ENCODE measurements at places on chromosomes 16 and 17.
A peak's percentile ranks its signal among the peaks of the same experiment; 100 is the strongest.

DNA sequence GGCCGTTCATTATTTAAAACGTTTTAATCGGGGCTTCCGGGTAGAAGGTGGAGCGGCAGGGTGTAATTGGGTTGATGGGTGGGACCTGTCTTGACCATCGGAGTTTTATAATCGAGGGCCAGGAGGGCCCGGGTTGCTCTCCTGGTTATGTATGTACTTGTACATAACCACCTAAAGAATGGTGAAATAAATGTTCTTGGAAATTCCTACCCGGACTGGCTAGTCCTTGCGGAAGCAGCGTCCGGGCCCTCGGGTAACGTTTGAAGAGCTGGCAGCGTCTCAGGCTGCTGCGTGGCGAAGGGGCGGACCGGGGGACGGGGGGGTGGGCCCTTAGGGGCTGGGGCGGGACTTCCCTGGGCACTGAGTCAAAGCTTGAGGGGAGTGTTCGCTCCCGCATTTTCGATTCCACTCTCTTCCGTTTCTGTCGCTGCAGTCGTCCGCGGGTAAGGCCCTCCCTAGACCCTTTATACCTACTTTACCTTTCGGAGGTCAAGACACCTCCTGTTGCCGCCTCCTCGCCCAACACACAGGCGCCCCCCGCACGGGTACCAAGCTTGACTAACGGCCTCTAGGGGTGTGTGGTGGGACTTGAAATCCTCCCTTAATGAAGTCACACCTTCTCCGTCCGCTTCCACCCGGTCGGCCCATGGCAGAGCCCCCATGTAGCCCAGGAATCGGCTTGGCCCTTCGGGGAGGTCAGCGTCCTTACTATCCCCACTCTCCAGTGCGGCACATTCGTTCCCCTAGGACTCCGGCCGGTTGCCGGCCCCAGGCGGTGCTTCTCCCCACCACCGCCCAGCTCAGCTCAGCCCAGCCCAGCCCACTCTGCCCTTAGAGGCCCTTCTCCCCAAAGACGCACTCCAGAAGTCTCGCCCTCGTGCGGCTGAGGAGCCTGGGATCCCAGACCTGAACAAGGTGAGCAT, at the start of gene TMEM106A:
TMEM106A (plus strand) TSS at position 396 of the 923 bp plus-strand sequence. CDS start 1,167 bp downstream, outside the sequence.
- no peaks in the 10 kb centered on the region for H3K27me3 ChIP-seq
- peak; percentile 88 for DNase-seq
- H3K27ac ChIP-seq: peak within 1 kb of the TSS; percentile 72
- H3K4me3 ChIP-seq: peak within 1 kb of the TSS; percentile 54
- peaks cover 5% of the 10 kb centered on the region for H3K4me1 ChIP-seq

- H3K4me1 ChIP-seq: no peaks in the 10 kb centered on the region
- H3K27ac ChIP-seq: no peak overlapping the region
- no peaks in the 10 kb centered on the region for H3K36me3 ChIP-seq
- H3K27me3 ChIP-seq: no peaks in the 10 kb centered on the region
- no peak for DNase-seq
- no peak overlapping the region for H3K4me3 ChIP-seq
Observed at GRCh38 chr16:64638766-64639165, 483.1 kb downstream of the CDH11 start.

- no peaks in the 10 kb centered on the region for H3K36me3 ChIP-seq
- DNase-seq: no peak
- H3K27me3 ChIP-seq: no peaks in the 10 kb centered on the region
Observed at GRCh38 chr16:57016301-57016700, 26.9 kb downstream of the NLRC5 start.

DNA sequence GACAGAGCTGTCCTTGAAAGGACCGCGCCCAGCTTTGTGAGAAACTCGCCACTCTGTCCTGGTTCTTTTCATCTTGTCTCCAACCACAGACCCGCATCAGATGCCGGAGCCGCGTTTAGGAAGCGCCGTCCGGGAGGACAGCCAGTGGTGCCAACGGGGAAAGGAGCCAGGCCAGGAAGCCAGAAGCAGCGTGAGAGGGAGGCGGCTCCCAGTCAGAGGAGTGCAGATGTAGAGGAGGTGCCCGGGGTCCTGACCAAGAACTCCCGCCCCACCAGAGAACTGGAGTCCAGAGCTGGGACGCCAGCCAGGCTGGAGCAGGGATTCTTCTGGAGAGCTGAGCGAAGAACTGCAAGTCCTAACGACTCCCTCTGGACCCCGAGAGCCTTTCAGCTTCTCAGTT, 49.3 kb upstream of the TNRC6C start:
- H3K4me3 ChIP-seq: no peak overlapping the region
- no peaks in the 10 kb centered on the region for H3K36me3 ChIP-seq
- H3K4me1 ChIP-seq: no peaks in the 10 kb centered on the region
- peak; percentile 25 for DNase-seq
- H3K27ac ChIP-seq: no peak overlapping the region

DNA sequence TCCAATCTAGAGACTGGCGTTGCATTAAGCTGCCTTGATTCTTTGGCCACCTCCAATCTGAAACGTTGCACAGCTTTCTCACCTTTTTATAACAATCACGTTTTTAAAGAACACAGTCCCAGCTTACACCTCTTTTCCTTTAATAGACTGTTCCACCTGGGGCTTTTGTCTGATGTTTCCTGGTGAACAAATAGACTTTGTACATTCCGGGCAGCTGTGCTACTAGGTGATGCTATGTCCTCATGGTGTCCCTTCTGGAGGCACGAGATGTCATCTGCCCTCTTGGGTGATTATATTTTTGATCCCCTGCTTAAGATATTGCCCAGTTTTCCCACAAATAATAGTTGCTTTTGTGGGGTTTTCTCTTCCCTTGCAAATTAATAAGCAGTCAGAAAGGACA, 225.5 kb downstream of the SOX9 start:
- DNase-seq: no peak
- H3K27ac ChIP-seq: no peak overlapping the region
- H3K4me3 ChIP-seq: no peak overlapping the region
- no peaks in the 10 kb centered on the region for H3K4me1 ChIP-seq
- no peaks in the 10 kb centered on the region for H3K27me3 ChIP-seq
- no peaks in the 10 kb centered on the region for H3K36me3 ChIP-seq

DNA sequence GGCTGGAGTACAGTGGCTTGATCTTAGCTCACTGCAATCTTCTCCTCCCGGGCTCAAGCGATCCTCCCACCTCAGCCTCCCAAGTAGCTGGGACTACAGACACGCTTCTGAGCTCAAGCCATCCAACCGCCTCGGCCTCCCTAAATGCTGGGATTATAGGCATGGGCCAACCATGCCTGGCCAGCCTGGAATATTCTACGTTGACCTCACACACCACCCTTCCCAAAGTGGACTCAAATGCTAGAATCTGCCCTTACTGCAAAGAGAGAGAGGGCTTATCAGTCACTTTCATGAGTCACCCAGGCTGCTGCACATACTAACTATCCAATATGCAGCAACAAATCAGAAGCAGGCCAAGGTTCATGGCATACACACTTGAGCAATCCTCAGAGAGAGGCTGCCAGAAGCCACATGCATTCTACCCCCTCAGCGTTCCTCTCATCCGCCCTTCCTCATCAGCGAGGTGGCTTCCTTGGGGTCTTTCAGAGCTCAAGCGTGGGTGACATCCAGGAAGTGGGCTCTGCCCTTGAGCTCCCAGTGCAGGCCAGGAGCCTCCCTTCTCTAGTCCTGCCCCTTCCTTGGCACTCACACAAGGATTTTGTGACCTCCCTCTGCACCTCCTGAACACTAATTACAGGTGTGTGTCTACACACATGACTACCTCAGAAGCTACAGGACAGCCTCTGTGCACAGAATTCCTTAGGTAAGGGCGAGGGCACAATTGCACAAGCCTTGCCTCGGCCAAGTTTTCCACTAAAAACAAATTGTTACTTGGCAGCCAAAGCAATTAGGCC, 24.8 kb upstream of the SIAH1 start:
- DNase-seq: peak; percentile 60
- no peak overlapping the region for H3K4me3 ChIP-seq
- no peaks in the 10 kb centered on the region for H3K36me3 ChIP-seq

DNA sequence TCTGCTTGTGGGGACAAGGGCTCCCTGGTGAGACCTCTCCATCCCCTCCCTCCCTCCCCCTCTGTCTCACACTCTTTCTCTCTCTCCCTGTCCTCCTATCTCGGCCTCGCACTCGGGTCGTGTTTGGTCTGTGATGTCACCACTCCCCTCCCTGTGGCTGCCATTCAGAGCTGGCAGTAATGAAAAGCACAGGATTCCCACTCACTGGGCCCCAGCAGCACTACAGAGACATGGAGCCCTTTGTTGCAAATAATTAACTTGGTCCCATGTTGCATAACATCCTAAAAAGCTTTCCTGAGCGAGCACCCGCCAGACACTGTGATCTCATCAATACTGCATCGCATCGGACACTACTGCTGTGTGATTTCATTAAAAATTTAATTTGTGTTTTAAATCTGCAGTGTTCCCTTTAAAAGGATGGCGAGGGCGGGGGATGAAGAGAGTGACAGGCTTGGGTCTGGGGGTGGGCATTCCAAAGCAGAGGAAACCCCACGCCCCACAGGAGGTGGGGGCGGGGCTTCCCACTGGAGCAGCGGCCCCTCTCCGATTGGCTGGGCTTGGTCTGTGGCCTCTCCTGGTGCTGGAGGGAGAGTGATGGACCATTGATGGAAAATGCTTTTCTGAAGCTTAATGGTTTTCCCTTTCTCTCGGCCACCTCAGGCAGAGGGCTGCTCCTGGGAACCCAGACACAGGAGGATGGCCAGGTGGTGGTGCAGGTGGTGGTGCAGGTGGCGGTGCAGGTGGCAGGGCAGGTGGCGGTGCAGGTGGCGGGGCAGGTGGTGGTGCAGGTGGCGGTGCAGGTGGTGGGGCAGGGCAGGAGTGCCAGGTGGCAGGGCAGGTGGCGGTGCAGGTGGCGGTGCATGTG, 15.3 kb upstream of the NPTX1 start:
- no peaks in the 10 kb centered on the region for H3K36me3 ChIP-seq
- DNase-seq: no peak
- no peaks in the 10 kb centered on the region for H3K27me3 ChIP-seq

- H3K36me3 ChIP-seq: no peaks in the 10 kb centered on the region
- H3K4me3 ChIP-seq: no peak overlapping the region
- peaks cover 36% of the 10 kb centered on the region for H3K4me1 ChIP-seq
- H3K27me3 ChIP-seq: no peaks in the 10 kb centered on the region
Observed at GRCh38 chr17:50205111-50205962, 3.9 kb upstream of the COL1A1 start.

- H3K36me3 ChIP-seq: no peaks in the 10 kb centered on the region
- DNase-seq: no peak
- no peaks in the 10 kb centered on the region for H3K27me3 ChIP-seq
- peaks cover 23% of the 10 kb centered on the region for H3K4me1 ChIP-seq
- H3K27ac ChIP-seq: peak overlapping the region; percentile 78
Observed at GRCh38 chr17:83190004-83190385, 110.6 kb downstream of the METRNL start.

GRCh38 chr16:87332150-87332549, 15.0 kb upstream of the C16orf95 start:
- no peak for DNase-seq
- no peak overlapping the region for H3K4me3 ChIP-seq
- H3K4me1 ChIP-seq: no peaks in the 10 kb centered on the region
- no peaks in the 10 kb centered on the region for H3K36me3 ChIP-seq

GRCh38 chr17:30336369-30337171, 2.7 kb upstream of the TMIGD1 start:
- H3K4me3 ChIP-seq: no peak overlapping the region
- DNase-seq: no peak
- H3K27ac ChIP-seq: no peak overlapping the region
- H3K4me1 ChIP-seq: peaks cover 2% of the 10 kb centered on the region
- H3K27me3 ChIP-seq: no peaks in the 10 kb centered on the region

DNA sequence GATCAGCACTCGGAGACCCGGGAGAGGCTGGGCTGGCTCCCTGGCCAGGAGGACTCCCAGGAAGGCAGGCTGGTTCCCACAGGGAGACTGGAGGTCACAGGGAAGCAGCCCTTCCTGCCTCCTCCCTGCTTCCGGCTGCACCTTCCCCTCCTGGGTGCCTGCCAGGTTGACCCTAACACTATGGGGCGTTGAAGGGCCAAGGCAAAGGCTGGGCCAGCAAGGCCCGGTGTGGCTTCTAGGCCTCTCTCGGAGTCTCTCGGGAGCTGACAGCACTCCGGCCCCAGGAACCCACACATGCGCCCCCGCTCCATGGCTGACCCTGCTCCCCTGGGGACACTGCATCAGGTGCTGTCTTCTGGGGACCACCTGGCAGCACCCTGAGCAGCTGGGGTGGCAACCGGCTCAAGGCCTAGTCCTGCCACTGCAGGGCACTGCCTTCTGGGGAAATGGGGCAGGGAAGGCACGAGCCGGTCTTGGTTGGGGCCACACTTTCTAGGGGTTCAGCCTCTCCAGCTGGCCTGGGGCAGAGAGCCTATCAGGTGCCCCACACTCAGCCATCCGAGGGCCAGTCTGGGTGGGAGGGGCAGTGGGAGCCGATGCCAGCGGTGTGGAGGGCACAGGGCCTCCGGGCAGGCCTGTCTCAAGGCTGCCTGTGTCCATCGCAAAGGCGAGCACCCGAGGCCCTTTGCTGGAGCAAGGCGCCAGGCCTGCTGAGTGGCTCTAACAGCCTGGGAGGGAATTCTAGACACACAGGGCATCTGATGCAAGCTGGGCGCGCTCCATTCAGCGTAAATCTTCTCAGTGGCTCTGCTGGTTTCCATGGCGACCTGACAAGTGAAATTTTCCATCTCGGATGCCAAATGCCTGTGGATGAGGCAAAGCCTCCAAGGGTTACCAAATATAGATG, 5.6 kb upstream of the MTSS2 start:
- H3K4me3 ChIP-seq: no peak overlapping the region
- no peaks in the 10 kb centered on the region for H3K36me3 ChIP-seq
- peaks cover 73% of the 10 kb centered on the region for H3K4me1 ChIP-seq
- peak; percentile 82 for DNase-seq

DNA sequence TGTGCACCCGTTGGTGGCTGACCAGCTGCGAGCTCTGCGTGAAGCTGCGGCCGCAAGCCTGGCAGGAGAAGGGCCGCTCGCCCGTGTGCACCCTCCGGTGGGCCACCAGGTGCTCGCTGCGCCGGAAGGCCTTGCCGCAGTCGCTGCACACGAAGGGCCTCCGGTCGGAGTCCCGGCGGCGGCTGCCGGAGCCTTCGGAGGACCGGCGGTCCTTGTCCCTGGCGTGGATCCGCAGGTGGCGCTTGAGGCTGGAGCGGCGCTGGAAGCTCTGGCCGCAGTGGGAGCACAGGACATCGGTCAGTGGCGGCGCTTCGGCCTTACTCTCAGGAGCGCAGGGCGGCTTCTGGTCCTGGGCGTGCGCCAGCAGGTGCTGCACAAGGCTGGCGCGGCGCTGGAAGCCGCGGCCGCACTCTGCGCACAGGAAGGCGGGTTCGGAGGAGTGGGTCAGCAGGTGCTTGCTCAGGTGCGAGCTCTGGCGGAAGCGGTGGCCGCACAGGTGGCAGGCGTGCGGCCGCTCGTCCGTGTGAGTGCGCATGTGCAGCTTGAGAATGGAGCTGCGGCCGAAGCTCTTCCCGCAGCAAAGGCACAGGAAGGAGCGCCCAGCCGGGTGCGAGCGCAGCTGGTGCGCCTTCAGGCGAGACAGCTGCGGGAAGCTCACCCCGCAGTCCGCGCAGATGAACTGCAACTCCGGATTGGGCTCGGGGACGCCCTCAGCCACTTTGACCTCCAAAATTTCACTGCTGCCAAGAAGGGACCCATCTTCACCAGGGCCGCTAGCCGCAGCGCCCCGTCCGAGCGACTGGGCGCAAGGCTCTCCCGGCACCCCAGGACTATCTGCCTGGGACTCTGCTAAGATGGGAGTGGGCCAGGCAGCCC, 9.1 kb downstream of the ZSCAN10 start:
- no peak overlapping the region for H3K27ac ChIP-seq
- H3K36me3 ChIP-seq: no peaks in the 10 kb centered on the region
- H3K27me3 ChIP-seq: no peaks in the 10 kb centered on the region
- no peak for DNase-seq

GRCh38 chr16:68739964-68740627, 3.0 kb downstream of the CDH1 start:
- no peak for DNase-seq
- no peak overlapping the region for H3K27ac ChIP-seq
- no peak overlapping the region for H3K4me3 ChIP-seq
- no peaks in the 10 kb centered on the region for H3K36me3 ChIP-seq

Data from ovary (tissue), 10 donors.